Thymus (tissue), 14 donors: ENCODE measurements at places on chromosomes 6 and 20.

DNA sequence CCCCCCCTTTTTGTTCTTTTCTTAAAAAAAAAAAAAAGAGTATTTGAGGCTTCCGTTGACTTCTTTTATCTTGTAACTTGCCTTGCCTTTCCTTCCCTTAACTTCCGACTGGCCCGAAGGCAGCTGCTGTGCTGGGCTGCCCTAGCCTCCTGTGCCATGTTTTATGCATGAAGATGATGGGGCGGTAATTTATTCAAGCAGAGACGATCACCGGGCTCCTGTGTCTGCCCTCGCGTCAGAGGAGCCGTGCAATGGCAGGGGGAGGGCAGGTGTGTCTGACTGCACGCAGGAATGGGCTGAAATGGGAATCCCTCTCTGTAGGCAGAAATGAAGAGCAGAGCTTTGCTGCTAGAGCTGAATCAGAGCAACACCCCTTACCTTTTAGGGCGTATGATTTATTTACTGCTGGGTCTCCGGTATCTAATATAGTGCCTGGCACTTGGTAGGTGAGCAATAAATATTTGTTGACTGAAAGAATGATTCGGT lies 106.3 kb upstream of the RIPOR2 start:
- DNase-seq: no peak

DNA sequence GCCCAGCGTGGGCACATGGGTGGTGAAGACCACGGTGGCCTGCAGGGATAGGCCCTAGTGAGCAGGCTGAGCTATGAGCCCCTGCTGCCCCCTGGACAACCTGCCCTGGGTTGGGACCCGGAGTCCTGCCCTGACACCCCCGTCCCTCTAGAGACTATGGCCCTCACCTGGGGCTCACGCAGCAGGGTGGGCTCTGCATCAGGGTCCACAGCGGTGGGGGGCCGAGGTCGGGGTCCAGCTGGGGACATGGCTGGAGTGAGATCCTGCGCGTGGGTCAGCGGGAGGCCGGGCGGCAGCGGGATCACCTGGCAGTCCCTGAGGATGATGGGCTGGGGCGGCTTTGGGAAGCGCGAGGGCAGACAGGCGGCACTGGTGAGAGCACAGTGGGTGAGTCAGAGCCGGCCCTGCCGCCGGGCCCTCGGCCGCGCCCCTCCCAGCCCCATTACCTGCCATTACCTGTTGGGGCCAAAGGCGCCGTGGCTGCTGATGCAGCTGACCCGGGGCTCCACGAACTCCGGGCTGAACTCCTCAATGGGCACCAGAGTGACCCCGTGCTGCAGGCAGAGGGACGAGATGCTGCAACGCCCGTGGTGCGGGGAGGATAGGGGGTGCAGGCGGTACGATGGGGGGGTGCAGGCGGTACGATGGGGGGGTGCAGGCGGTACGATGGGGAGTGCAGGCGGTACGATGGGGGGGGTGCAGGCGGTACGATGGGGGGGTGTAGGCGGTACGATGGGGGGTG lies 27.9 kb downstream of the ADRM1 start:
- DNase-seq: no peak

DNA sequence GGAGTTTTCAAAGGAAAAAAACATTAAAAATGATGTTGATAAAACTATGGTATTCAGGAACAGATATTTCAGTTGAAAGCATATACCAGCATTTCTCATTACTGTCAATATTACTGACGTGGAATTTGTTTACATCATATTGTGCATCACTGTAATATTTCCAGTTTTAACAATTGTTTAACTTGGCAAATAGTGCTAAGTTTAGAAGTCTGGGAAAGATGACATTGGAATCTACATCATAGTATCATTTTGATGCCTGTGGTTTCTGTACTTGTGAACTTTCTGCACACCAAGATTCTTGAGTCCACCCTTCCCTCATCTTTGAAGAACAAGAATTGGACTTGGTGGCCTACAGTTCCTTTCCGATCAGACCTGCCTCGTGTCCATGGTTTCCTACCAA lies 98.1 kb downstream of the RALGAPA2 start:
- DNase-seq: no peak

DNA sequence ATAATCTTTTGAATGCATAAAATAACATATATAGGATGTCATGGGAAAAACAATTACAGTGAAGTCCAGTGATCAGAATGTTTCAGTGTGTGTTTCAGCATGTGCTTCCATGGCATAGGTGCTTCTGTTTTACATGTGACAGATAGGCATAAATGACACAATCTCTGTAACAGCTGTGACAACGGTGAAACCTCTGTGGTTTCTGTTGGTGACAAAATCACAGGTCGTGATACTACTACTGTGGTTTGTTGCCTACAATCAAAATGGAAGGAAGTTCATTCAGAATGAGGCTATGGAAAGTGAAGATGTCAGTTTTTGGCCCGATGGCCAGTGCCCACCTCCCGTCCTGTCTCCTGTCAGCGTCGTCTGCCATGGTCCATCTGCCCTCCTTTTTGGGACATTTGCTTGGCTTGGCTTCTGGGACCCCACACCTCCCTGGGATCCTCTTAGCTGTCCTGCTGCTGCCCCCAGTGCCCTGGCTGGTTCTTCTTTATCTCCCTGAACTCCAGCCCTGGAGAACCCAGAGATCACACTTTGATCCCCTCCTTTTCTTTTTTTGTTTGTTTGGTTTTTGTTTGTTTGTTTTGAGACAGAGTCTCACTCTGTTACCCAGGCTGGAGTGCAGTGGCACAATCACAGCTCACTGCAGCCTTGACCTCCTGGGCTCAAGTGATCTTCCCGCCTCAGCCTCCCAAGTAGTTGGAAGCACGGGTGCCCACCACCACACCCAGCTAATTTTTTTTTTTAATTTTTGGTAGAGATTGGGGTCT lies 79.3 kb upstream of the NAA20 start:
- DNase-seq: peak; percentile 21

GRCh38 chr6:960356-960755 lies 267.4 kb upstream of the EXOC2 start:
- no peak for DNase-seq

- peak; percentile 47 for DNase-seq
Measured at GRCh38 chr6:134097114-134097707, 44.8 kb upstream of the SLC2A12 start.

- DNase-seq: no peak
Measured at GRCh38 chr20:51345601-51346101, 196.9 kb downstream of the NFATC2 start.

GRCh38 chr20:49543071-49543857 lies 24.7 kb downstream of the PTGIS start:
- no peak for DNase-seq

- no peak for DNase-seq
Measured at GRCh38 chr20:48794360-48794759, 33.4 kb downstream of the PREX1 start.

GRCh38 chr6:28803337-28803709 lies 120.5 kb downstream of the TRIM27 start:
- no peak for DNase-seq

GRCh38 chr6:36419310-36419709 lies 23.3 kb downstream of the PXT1 start:
- no peak for DNase-seq

DNA sequence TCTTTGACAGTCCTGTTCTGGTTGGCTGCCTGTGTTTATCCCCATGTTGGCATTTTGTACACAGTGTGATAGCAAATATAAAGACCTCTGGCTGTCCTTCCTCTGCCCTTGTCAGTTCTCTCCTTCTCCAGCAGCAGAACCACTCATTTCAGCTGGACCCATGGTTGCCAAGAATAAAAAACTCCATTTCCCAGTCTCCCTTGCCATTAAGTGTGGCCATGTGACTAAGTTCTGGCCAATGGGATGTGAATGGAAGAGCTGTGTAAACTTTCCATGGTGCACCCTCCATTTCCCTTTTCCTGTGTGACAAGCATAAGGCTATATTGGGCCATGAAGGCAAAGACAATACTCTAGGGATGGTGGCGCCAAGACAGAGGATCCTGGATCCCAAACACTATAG lies 78.4 kb upstream of the TBC1D7 start:
- DNase-seq: no peak

GRCh38 chr6:142218446-142218845 lies 71.4 kb downstream of the VTA1 start:
- DNase-seq: no peak

- no peak for DNase-seq
Measured at GRCh38 chr6:34027939-34028441, 117.9 kb downstream of the GRM4 start.

GRCh38 chr6:72212686-72213085 lies 326.3 kb downstream of the RIMS1 start:
- DNase-seq: no peak

DNA sequence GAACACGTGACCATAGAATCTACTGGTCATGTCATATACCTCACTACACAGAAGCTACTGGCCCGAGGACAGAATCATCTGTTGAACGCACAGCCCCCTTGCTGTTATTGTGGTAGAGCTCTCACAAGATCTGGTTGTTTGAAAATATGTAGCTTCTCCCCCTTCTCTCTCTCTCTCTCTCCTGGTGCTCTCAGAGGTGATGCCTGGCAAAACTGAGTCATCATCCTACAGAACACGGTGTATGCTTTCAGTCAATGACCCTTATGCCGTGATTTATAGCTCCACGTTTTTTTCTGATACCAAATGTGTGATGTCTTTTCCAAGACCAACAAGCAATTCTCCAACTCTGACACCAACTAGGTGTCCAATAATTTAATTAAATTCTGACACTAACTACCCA lies 13.0 kb upstream of the RBM24 start:
- DNase-seq: no peak

DNA sequence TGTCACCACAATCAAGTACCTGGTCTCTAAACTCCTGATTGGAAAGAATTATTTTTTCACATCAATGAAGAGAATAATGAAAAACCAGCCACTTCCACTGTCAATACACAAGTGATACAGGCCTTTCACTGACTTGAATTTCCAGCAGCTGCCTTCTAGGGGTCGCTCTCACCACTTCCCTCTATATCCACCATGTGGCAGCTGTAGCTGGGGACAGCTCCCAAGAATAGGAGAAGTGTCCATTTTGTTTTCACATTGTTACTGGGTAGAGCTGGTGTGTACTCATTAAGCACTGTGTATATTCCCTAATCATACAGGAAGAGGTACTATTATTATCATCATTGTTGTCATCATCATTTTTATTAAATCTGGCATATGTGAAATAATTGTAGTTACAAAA lies 438.4 kb upstream of the SPTLC3 start:
- no peak for DNase-seq

- DNase-seq: no peak
Measured at GRCh38 chr6:347232-347631, 44.3 kb upstream of the IRF4 start.

GRCh38 chr20:13277663-13278295 lies 56.7 kb downstream of the ISM1 start:
- DNase-seq: no peak

DNA sequence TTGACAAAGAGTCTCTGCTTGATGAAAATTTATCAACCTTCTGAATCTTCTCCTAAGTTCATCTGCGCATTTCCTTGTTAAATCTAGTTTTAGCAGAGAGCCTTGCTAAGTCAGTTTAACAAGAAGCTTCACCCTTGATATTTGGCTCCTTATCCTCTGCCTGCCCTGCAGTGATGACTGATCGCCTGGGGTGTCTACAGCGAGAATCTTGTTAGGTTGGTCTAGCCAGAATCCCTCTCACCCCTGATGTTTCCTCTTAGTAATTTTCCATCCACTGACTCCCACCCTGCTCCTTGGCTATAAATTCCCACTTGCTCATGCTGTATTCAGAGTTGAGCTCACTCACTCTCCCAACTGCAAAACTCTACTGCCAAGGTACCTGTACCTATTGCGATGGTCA lies 114.1 kb downstream of the TENT5A start:
- DNase-seq: no peak

DNA sequence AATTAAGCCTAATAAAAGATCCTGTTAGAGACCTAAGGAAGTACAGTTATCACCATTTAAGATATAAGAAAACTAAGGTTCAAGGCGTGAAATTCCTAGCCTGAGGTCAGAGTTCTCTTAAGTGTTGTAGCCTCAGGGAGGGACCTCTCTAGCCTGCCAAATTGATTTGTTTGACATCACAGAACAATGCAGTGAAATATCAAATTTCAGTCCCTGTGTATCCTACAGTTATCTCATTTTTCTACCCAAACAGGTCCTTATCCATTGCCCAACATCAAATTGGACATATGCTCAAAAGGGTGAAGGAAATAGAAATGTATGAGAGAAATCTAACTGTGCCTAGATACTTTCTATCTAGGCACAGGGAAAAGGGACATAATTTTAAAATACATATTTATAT lies 63.0 kb downstream of the NCOA7 start:
- DNase-seq: no peak

DNA sequence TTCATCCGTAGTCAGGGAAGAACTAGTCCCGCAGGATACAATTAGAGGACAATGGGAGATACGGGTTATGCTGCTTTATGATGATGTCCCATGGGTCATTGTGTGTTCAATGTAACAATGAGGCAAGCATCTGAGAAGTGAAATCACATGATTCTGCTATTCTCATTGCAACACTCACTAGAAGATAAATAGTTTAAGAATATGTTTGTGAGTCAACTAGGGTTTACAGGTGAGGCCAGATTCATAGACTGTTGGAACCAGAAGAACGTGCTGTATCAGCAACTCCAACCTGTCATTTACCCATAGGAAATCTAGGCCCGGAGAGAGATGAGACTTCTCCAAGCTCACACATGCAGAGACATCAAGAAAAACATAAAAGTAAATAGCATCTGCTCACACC lies 80.8 kb downstream of the SCML4 start:
- no peak for DNase-seq

GRCh38 chr6:43426928-43427405 lies 374 bp upstream of the ABCC10 start:
- no peak for DNase-seq

DNA sequence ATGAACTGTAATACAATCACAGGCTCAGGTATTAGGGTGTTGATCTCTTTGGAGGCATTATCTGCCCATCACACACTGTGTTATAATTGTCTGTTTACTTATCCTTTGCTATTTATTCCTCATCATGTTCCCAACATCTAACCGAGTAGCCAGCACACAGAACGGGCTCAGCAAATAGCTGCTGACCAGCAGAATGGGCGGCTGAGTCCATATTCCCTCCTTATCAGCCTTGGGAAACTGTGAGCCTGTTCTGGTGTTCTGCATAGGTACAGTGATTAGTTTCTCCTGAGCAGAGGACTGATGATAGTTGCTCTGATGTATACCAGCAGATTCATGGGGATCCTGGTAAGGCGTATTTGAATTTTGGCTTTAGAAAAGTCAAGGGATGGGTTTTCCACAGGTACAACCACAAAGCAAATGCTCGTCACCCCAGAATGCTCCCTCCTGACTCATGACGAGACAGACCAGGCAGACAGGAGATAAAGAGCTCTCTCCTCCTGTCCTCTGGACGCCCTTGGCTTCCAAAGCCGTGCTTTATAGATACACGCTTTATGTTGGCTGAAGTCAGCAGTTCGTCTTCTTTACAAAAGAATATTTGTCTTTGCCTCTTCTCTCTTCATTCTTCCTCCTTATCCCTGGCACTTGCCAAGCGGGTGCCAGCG lies 166.7 kb downstream of the TTLL2 start:
- DNase-seq: no peak

DNA sequence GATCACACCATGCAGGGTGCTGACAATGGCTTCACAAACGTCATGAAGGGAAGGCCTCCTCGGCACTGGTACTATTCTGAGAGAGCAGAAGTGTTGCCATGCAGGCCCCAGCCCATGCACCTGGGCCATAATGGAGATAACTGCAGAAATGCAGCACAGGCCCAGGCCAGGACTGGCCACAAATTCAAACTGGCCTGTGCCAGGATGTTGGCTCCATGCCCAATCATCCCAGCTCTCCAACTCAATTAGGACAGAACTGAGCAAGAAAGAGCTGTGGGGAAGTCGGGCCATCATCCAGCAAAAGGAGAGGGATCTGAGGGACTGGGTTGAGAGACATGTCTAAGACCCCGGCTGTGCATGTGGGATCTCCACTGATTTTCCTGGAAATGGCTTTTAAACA lies 48.9 kb upstream of the SYNDIG1 start:
- no peak for DNase-seq
